ENCODE measurements at places on chromosomes 11 and 22. TPM values are rescaled to one million over a fixed set of nuclear protein-coding genes. Genes with fewer than 3 reads are reported as not detected.

CTSF gene
- 48.6 TPM for total RNA-seq

OR5B21 gene
- total RNA-seq, result not detected

THY1 gene
- 0.91 TPM for total RNA-seq

LARGE1 gene
- total RNA-seq, result 117 TPM

PDGFD gene
- total RNA-seq, result 10.9 TPM

TOP3B gene
- 11.2 TPM for total RNA-seq

DDI1 gene
- not detected for total RNA-seq

NCF4 gene
- 5.5 TPM for total RNA-seq

OR8A1 gene
- not detected for total RNA-seq

GLYATL2 gene
- 0.44 TPM for total RNA-seq

HOATZ gene
- total RNA-seq, result not detected

DNA sequence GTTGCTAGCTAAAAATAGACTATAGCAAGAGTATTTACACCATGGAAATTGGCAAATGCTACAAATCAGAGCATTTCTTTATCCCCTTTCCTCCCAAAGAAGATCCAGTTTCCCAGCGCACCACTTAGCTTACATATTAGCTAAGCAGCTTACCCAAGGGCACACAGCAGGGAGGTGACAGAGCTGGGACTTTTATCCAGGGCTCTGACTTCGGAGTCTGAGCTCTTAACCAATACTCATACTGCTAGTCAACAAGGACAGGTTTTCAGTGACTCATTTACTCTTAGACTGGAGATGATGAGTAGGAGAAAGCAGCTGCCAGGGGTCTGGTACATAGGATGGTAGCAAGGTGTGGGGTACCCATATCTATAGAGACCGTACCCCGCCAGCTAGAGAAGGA lies 38.4 kb downstream of the NAV2 start:
- DNase-seq, result no peak

DNA sequence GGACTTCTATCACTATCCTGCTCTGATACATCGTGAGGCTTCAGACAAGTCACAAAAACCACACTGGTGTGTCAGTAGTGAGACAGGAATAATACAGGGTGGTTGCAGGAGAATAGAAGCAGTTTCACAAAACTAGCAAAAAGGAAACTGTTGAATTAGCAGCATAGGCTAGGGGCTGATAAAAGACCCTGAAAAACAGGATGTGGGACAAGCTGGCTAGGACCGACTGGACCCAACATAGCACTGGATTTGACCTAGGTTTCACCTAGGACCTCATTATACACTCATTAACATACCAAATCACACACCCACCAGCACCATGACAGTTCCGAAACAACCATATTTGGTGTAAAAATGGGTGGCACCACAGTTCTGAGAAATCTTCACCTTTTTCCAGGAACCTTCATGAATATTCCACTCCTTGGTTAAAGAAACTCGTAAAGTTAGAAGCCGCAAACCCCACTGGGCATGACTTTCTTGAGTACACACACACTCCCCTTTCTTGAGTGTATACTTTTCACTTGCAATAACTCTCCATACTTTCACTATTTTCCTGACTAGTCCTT lies 76.2 kb downstream of the SLC1A2 start:
- no peak for DNase-seq

DNA sequence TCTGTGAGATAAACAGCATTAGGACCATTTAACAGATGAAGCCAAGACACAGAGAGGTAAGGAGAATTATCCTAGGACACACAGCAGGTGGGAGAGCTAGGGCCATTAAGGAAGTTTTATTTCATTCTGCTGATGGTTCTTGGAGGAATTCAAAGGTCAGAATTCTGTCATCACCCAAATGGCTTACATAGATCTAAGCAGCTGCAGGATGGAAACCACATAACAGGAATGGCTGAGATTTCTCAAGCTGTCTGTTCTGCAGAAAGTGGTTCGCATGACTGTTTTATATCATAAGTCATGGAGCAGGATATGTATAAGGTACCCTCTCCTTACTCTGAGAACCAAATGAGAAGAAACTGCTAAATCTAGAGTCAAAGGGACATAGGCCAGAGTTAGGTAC lies 163.2 kb upstream of the NARS2 start:
- no peak for DNase-seq

- DNase-seq, result no peak
Observed at GRCh38 chr11:36564376-36565030, 3.3 kb upstream of the RAG1 start.

DNA sequence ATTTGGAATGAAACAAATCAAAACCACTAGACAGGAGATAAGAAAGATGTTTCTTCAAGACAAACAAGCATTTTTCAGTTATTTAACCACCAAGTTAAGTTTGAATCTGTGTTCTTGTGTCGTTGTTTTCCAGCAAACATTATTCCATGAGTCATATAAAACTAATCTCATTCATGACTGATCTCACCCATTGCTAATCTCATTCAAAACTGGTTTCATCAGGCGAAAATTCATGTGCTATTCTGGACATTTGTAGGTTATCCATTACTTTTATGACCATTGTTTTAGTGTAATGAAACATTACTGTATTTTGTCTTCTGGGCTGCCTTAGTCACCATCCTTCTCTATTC lies 221.8 kb downstream of the DDX10 start:
- no peak for DNase-seq

- no peak for DNase-seq
Observed at GRCh38 chr11:34464591-34465051, 25.9 kb downstream of the CAT start.

DNA sequence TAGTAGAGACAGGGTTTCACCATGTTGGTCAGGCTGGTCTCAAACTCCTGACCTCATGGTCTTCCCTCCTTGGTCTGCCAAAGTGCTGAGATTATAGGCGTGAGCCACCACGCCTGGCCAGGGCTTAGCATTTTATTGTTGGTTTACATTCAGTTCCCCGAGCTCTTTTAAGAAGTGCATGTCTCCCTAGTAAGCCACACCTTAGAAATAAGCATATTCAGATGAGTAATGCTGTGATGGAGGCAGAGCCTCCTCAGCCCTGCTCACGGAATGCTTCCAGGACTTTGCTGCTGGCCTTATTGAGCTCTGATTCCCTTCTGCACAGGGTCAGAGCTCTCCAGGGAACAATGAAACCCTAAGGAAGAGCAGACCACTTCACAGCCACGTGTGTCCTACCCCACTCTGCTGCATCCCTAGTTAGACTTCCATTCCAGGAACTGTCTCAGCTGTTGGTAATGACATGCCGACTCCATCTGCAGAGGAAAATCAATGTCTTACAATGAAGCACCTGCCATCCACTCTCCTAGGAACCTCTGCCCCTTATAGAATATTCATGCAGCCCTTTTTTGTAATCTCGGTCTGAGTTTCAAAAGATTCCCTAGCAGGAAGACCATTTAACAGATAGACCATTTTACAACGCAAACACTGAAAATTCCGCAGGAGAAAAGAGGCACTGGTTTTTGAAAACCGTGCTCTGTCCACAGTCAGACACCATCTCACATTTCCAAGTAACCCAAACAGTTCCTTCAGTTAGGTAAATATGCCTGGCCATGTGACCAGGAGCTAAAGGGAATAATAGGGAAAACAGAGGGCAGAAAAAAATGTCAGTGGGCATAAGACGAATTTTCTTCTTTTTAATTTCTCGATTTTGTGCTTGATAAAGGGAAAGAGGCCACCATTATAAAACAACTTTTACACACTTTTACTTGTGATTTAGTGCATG lies 1.7 kb upstream of the JAM3 start:
- no peak for DNase-seq

DNA sequence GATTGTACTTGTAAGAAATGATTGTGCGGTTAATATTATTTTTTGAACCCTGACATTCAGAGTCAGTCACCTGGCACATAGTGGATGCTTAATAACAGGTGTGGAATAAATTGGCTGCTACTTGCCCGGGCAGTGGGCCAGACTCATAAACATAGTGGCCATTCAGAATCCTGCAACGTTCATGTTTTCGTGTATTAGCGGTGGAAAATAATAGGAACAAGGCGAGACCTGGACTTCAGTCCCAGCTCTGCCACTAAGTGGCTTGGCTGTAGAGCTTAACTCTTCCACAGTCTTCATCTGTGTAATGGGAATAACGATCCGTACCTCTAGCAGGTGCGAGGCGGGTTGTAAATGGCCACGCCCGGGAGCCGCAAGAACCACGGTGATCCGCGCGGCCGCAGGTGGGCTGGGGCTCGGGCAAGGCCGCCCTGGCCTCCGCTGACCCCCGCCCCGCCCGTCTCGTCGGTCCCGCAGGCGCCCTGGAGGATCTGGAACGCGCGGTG lies 761 bp upstream of the TMEM25 start:
- no peak for DNase-seq

- peak; percentile 14 for DNase-seq
Observed at GRCh38 chr22:46580940-46581537, 39.1 kb upstream of the GRAMD4 start.

GRCh38 chr22:33014621-33015020 lies 43.6 kb downstream of the SYN3 start:
- no peak for DNase-seq

GRCh38 chr11:45073685-45074141 lies 72.7 kb upstream of the PRDM11 start:
- no peak for DNase-seq

GRCh38 chr11:99592266-99592665 lies 571.5 kb downstream of the CNTN5 start:
- no peak for DNase-seq

DNA sequence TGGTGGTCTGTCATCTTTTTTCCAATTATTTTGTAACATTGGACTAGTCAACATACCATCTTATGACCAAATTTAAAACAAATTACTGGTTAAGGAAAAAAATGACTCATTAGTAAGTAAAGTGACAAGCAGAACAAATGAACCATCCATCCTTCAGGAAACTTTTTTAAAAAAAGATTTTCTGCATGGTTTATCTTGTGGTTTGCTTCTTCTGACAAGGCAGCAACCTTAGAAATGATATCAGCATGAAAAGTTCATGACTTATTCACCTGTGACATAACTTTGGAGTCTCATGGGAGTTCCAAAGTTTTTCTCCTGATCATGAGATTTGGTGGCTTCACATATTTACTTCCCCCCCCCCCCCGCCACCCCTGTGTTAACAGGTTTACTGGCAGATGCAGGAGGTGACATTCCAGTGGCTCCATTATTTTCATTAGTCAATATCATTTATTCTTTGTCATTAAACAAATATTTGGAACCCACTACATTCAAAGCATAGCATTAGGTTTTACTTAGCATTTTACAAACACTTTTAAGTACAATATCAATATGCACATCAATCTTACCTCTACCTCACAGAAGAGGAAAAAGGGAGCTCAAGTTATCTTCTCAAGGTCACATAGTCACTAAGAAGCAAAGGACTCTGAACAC lies 40.7 kb downstream of the DCUN1D5 start:
- no peak for DNase-seq

DNA sequence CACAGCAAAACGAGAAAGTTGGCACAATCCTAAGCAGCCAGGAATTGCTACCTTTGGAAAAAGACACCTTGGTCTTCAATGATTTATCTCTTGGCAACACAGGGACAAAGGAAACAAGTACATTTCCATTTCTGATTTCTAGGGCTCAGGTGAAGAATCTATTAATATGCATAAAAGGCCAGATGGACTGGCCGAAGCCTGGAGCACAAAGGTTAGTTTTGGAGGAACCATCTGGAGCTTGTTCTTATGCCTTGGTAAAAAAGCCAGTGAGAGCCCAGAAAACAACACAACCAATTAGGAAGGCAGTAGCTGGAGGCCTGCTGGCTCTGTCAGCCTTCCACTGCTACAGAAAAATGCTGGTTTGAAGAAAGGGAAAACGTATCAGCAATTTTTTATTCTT lies 713.5 kb upstream of the API5 start:
- no peak for DNase-seq

GRCh38 chr22:48746789-48747425 lies 1080.8 kb downstream of the BRD1 start:
- DNase-seq, result no peak

GRCh38 chr11:61683961-61684869 lies 4.0 kb downstream of the DAGLA start:
- DNase-seq, result no peak

DNA sequence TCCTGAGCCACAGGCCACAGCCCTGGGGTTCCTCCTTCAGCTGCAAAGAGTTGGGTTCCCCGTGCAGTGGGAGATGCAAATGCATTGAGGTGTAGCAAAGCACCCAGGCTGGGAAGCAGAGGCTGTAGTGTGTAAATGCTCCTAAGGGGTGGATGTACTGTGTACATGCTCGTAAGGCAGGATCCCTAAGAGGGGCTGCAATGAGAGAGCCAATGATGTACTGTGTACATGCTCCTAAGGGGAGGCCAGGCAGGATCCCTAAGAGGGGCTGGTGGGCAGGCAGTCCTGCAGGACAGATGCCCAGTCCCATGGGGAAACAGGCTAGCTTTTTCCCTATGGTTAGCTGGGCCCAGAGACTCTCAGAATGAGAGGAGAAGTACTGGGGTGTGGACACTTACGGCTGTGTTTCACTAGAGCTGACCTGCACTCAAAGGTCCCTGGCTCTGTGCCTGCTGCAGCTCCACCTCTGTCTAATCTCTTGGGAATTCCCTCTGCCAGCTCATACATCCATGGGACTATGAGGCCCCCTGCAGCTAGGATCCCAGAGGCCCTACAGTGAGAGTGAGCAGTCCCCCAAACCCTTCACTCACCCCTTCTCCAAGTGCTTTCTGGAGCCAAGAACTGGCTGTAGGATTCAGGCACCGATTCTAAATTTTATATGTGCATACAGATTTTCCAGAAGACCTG lies 261.9 kb upstream of the LUZP2 start:
- no peak for DNase-seq

DNA sequence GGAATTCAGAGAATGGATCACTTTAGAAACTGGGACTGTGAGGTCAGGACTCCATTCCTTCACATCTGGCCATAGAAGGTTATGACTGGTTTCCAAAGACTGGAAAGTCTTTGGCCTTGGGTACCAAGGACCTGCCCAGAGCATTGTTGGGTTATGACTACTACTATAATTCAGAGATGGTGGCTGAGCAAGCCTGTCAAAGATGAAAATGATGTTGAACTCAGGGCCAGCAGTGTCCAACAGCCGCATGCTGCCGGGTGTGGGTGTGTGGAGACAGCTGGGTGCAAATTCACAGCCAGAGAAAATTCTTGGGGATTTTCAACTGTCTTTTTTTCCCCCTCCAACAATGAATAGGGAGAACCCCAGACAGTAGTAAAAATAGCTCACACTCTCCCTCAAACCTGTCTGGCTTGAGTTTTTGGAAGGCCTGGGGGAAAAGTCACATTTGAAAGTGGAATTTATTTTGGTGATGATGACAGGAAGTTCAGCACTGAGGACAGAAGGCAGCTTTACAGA lies 166.8 kb upstream of the NCAM1 start:
- no peak for DNase-seq

DNA sequence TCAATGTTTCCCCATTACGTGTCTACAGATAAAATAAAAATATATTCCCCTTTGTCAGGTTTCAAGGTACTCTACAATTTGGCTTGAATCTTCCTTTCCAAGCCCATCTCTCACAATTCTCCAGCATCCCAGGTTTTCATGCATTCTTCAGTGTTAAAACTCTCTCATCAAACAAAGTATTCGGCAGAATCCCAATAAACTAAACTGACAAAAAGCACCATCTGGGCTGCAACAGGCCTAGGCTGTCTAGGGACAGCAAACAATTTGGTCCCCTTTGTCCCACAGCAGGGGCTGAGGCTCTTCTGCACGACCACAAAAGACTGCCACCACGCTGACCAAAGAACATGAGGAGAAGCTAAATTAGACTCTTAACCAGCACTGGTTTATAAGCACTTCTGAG lies 159.4 kb downstream of the CADM1 start:
- DNase-seq, result no peak

Measured in left ventricle myocardium inferior (tissue), 1 donor.